IMR-90 (cell line): ENCODE measurements at places on chromosomes 2 and 18. TPM values are rescaled to one million over a fixed set of nuclear protein-coding genes. Genes with fewer than 3 reads are reported as not detected.

- DNase-seq, result no peak
Observed at GRCh38 chr2:30920511-30920910, 113.3 kb upstream of the CAPN13 start.

DNA sequence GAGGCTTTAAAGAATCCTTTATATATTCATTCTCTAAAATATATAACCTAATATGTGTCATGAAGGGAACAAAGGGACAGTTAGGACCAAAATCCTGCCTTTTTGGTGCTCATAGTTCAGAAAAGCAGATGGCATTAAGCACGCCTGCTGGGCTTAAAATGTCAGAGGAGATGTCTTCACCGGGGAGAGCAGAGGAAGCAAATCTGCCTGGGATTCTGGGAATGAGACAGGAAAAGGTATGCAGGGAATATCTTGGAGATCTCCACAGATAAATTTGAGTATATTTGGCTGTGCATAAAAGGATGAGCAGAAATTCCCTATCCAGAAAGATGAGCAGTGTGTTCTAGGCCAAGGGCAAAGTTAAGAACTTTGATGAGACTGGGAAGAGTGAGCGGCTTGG, 45.5 kb downstream of the FSHR start:
- DNase-seq, result no peak

DNA sequence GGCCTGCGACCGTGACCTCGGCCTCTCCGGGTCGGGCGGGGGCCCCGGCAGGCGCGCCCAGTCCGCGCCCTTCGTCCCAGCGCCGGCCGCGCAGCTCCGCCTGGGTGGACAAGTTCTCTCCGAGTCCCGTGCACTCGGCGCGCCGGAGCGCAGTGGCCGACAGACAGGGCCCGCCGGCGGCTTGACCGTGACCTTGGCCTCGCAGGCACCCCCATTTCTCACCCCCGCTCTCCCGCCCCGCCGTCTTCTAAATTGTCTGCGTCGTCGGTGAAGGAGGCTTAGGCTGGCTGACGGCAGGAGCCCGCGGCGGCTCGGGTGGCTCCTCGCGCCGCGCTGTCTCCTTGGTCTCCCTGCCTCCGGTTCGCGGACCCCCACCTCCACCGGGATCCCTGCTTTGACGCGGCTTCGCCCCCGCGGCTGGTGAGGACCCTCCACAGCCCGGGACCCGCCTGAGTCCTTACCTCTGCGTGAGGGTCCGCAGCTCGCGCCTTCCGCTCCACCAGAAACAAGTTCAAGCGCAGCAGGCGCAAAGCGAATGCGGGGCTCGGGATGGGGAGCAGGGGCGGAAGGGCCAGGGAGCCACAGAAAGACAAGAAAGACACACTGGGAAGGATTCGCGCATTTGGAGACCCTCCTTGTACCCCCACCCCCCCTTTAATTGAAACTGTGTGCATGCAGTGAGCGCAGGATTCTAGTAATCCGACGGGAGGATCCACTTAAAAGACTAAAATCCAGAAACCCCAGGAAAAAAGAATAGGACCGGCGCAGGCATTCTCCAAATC, 4.0 kb downstream of the PTGR3 start:
- peak; percentile 23 for DNase-seq

SPC25 gene
- 2.0 and 5.6 TPM in 2 replicates for total RNA-seq
